ENCODE measurements at places on chromosomes 12 and 14. TPM values are rescaled to one million over a fixed set of nuclear protein-coding genes. Genes with fewer than 3 reads are reported as not detected.

DNA sequence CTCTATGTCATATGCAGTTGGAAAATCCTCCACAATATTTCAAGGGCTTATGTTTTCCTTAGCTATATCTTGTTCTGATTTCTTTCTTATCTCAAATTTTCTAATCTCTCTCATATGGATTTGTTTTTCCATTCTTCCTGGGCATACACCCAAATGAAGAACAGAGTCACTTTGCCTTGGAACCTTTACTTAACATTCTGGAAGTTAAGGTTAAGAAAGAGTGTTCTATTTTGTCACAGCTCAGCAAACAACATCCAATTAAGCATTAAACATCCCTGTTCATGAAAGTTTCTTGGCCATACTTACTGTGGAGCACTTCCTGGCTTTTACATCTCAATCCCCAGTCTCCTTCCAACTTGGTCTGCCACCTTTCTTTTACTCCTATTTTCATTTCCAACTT lies 5.3 kb downstream of the NAV3 start:
- no peak for DNase-seq

DNA sequence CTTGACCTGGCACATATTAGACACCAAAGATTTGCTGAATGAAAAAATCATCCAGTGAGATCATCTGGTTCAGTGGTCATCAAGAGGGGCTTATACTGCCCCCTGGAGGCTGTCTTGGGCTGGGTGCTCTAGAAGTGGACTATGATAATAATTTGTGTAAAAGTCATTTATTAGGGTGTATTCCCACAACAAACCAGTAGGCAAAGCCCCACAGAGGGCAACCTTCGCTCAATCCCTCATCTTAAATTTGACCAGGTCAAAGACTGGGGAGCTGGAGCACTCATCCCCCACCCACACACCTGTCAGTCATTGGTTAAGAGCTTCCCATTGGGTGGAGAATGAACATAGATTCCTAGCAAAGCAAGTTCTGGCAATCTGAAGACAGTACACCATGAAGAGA lies 20.0 kb upstream of the FICD start:
- peak; percentile 66 for DNase-seq

- DNase-seq: no peak
Observed at GRCh38 chr14:65062096-65063075, 39.9 kb downstream of the MAX start.

DNA sequence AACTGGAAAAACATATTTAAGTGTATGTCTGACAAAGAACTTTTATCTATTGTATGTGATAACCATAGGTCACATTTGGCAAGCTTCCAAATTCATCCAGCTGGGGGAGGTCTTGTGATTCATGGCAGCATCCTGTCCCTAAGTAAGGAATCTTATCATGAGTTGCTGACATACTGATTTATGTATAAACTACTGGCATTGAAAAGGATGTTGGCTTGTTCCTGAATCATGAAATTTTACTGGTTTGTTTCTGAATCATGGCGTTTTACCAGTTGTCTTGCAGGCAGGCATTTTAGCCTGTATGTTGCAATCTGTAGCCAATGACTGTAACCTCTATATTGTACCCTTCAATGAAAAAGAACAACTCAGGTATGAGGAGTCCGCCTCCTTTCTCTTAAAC lies 244.8 kb downstream of the IPO8 start:
- no peak for DNase-seq

DNA sequence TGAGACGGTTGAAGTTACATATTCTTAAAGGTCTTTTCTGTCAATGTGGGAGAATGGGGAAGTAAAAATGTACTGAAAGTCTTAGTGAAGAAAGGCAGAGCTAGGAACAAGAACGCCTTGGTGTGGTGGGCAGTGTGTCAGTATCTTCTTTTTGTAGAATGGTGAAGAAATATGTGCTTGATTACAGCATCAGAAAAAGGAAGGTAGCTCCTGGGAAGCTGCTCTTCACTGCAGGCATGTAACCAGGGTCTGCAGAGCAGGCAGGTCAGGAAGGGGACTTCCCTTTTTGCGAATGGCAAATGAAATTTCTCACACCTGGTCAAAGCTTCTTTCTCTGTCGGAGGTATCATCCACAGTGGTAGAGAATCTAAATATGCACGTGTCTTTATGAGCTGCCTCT lies 226.2 kb downstream of the ADAMTS20 start:
- DNase-seq: no peak

GRCh38 chr14:105388110-105388951 lies 10.0 kb upstream of the TEX22 start:
- DNase-seq: no peak

DNA sequence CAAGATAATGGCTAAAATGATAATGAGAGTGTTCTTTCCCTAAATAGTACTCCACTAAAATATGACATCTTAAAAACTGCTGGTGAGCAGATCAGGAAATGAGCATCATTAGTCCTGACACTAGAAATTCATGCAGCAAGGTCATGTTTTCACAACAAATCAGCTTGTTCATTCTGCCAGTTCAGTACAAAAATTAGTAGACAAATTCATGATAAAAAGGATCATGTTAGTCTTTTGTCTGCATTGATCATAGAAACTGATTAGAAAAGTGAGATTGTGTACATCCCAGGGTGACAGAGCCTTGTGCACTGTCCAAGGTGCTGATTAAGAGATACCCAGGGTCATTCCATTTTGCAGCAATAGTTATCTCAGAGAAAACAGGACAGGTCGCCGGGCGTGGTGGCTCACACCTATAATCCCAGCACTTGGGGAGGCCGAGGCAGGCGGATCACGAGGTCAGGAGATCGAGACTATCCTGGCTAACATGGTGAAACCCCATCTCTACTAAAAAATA lies 163.6 kb downstream of the RIMBP2 start:
- no peak for DNase-seq

- no peak for DNase-seq
Observed at GRCh38 chr12:48952691-48953090, 4.6 kb downstream of the ARF3 start.

GRCh38 chr14:22650046-22650739 lies 6.0 kb upstream of the OR6J1 start:
- no peak for DNase-seq

DNA sequence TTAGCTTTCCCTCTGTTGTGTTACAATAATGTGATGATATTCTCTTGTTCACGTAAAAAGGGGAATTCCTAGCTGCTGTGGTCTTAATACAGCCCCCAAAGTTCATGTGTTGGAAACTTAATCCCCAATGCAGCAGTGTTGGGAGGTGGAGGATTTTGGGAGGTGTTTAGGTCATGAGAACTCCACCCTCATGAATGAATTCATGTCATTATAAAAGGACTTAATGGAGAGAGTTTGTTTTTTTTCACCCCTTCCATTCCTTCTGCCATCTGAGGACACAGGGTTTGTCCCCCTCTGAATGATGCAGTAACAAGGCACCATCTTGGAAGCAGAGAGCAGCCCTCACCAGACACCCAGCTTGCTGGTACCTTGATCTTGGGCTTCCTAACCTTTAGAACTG lies 253.4 kb upstream of the DDHD1 start:
- DNase-seq: no peak

DNA sequence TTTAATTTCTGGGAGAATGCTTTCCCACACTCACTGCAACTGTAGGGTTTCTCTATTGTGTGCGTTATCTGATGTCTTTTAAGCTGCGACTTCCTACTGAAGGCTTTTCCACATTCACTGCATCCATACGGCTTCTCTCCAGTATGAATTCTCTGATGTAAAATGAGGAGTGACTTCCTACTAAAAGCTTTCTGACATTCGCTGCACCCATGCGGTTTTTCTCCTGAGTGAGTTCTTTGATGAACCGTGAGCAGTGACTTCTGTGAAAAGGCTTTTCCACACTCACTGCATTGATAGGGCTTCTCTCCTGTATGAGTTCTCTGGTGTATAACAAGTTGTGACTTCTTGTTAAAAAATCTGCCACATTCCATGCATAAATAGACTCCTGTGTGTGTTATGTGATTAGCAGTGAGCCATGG lies 29.7 kb downstream of the ZNF605 start:
- no peak for DNase-seq

DNA sequence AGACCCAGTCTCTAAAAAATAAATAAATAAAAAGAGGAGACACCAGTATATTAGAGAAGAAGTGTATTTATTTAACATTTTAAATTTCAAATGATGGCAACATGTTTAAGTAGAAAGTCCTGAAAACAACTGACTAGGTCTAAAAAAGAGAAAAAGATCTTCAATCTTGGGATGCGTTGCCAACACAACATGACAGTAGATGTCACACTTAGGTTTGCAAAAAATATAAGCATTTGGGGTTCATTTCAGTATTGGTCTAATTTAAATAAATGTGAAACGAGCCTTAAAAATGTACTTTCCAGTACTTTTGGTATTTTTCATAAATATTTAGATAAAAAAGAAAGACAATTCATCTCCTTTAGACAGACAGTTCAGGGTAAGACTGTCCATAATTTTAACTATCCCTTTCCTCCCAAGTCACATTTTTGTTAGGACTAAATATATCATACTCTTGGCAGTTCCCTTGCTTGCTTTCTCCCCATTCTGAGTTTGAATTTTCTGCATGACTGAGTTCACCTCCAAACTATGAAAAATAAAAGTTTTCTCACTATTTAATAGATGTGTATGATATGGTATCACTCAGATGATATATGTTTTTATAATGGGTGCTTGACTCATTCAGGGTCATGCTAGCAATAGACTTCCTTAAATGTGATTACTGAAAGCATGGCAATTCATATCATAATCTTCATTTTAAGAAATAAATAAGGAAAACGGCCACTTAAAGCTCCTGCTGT lies 4.3 kb downstream of the C14orf93 start:
- DNase-seq: no peak

RAB35 gene
- polyA plus RNA-seq: 20.1 TPM

POLE2 gene
- polyA plus RNA-seq: 0.81 TPM

CCDC177 gene
- not detected for polyA plus RNA-seq

GLT8D2 gene
- 9.9 TPM for polyA plus RNA-seq

INHBE gene
- not detected for polyA plus RNA-seq

TAS2R14 gene
- 1.1 TPM for polyA plus RNA-seq
